ENCODE measurements at places on chromosomes 5 and 9.

GRCh38 chr5:57085306-57086081 lies 88.4 kb upstream of the GPBP1 start:
- DNase-seq: no peak

DNA sequence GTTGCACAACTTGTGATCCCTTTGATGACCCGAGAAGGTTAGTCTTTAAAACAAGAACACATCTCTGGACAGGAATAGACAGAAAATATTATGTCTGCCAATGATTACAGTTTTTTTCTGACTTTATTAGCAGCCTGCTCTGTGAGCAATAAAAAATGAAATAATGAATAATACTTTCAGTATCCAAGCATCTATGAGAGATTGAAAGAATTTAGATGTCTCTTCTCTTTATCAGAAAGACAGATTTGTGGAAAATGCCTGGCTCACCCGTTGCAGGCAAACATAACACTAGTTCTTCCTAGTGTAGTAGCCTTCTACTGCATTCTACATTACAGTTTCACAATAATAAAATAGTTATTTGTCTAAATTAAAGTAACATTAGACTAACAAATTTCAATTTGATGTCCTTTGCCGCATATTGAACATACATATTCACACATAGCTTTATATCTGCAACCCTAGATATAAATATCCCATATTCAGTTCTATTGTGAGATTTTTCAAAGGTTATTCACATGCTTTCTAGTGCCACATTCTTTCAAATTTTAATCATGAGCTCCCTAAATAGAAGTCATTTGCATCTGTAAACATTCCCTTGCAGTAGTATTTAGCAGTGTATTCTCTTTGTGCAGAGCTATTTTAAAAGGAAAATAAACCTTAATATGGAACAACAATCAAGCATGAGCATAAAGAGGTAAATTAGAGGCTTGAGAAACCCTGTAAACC lies 267.3 kb downstream of the EFNA5 start:
- no peak for DNase-seq

- DNase-seq: no peak
These were observed 268.2 kb downstream of the MAST4 start for GRCh38 chr5:66864240-66864884.

GRCh38 chr9:82820186-82820585 lies 242.8 kb downstream of the RASEF start:
- DNase-seq: no peak

DNA sequence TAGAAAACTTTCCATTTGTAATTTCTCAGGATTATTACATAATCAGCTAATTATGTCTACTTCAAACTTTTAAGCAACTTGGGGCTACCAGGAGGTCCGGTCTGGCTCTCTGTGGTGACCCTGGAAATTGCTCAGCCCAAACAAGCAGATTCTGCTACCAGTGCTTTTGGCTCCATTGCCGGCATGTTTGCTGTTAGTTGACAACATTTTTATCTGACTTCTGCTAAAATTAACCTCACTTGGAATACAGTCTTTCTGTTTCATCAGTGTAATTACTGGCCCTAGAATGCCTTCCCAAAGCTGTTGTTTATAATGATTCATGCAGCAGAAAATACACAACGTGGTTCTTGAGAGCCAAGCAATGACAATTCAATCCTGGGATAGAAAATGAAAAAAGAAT lies 38.5 kb upstream of the FAM81B start:
- no peak for DNase-seq

DNA sequence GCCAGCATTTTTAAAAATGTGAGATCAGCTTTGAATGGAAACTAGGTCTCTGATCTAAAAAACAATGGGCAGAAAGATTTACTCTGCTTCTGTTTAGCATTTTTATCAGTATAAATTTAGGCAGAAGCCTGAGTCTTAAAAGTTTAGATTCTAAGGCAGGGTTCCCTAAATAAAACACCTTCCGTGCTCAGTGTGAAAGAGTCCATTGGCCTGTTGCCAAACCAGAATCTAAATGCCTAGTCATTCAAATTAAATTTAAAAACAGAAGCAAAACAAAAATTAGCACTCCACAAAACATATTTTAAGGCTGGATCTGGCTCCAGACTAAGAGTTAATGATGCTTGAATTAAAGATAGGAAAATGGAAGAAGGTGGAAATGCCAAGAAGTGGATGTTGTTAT lies 4.5 kb downstream of the TYRP1 start:
- DNase-seq: no peak

DNA sequence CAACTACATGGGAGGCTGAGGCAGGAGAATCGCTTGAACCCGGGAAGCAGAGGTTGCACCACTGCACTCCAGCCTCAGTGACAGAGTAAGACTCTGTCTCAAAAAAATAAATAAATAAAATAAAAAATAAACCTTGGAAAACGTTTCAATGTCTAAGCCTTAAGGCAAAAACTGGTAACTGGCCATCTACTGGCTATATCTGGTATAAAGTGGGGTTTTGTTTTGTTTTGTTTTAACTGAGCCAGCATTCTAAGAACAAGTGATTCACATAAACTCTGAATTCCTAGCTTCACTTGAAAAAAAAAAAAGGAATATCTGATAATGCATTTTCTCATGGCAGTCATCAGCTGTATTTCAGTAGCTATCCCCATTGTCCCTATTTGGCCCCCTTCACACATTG lies 126.1 kb upstream of the EFNA5 start:
- DNase-seq: no peak

GRCh38 chr5:109611505-109611904 lies 78.2 kb upstream of the MAN2A1 start:
- no peak for DNase-seq

DNA sequence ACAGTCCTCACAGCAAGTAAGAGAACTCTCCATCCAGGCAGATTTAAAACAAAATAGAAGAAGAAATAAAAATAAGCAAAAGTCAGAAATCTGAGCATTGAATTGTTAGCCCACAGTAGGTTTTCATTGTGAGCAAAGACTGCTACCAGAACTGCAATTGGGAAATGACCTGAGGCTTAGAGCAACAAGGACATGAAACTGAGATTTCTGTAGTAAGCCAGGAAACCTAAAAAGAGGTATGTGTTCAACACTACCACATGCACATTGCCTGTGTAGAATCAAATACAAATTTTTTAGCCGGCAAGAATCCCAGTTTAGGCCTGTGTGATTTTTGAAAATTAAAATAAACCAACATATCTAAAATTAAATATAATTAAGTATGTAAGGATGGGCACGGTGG lies 928.4 kb upstream of the WWC1 start:
- no peak for DNase-seq

GRCh38 chr5:77641963-77642737 lies 3.6 kb upstream of the OTP start:
- no peak for DNase-seq

DNA sequence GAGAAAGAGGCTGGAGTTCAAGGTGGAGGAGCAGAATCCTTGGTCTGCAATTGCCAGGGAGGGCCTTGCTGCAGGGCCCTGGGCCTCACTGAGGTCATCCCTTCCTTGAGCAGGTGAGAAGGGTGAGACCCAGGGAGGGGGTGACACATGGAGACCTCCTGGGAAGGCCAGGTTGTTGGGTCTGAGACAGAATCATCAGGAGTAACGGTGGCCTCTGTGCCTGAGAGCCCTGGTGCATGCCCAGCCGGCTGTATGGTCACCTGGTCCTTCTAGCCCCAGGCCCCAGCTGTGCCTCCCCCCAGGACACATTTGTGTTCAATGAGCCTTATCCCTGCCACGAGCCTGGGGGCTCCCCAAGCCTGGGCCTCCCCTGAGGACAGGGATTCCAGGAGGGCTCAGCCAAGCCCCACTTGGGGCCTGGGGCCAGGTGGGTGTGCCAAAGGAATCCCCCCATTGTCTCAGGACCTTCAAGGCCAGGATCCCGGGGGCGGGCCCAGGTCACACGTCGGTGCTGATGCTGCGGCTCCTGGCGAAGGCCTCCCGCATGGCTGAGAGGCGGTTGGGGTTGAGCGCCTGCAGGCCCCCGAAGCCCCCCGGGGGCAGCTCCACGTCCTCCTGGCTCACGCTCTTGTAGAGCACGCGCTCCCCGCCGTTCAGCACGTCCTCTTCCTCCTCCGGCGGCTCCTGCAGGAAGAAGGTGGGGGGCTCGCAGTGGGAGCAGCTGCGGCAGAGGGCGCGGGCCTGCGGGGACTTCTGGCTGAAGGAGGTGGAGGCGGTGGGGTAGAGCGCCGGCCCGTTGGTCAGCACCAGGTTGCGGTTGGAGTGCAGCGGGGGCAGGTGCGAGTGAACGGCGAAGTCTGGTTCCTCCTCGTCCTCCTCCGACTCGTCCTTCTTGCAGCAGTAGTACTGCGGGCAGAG lies 30.4 kb downstream of the FAM163B start:
- DNase-seq: no peak

DNA sequence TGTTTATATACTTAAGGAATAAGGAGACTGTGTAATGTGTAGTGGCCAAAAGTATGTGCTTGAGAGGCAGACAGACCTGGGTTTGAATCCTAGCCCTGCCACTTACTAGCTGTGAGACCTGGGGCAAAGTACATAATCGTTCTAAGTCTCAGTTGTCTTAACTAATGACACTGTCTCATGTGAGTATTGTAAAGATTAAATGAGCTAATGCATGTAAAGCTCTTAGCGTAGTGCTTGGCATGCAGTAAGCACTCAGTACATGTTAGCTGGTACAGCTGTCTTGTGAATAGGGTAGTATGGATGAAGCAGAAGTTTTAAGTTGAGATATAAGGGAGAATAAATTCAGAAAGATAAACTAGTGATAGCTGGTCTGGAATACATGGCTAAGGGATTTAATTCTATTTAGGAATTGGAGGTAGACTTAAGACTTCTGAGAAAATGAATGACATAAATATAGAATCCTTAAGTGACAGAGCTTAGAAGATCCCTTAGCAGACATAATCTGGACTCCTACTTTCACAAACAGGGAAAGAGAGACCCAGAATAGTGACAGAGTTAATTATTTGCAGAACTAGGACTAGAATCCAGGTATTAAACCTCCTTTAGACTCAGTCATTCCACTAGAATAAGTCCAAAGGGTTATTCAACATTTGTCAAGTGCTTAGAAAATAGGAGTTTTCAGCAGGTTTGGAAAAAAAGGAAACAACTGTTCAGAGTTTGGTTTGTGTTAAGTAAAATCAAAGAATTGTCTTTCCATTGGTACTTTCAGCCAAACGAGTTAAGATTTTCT lies 13.1 kb downstream of the GPR21 start:
- DNase-seq: no peak

DNA sequence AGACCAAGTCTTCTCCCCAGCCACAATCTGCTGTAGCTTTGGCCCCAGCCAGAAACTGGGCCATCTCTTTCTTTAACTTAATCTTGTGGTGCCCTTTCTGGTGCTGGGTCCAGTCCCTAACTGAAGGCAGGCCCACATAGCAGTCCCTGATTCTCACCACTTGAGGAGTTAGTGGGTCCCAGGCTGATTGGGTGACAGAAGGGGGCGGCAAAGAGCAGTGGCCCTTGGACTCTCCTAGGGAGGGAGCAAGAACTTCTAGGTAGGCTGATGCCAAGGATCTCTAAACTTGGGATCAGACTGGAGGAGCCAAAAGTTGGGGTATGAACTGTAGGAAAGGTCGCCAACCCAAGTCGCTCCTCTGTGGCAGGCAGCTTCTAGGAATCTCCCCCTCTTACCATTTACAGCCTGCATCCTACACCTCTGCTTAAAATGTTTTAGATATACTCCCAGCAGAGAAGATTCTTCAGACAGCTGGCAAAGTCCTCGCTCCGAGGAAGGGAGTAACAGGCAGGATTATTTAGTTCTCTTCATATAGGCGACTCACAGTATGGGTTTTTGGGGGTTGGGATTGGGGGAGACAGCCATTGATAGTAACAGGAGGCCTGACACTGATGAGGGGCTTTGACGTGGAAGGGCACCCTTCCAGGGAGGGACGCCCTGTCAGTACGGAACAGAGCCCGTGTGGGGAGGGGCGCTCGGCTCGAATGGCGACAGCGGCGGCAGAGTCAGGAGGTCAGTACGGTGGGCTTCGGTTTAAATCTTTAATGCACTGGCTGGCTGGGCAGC lies 2.0 kb upstream of the CCL27 start:
- DNase-seq: peak; percentile 55

GRCh38 chr5:163718272-163718671 lies 212.9 kb downstream of the MAT2B start:
- DNase-seq: no peak

- no peak for DNase-seq
These were observed 64.7 kb downstream of the ERMP1 start for GRCh38 chr9:5767968-5768932.
